ENCODE measurements at places on chromosomes 2 and 18. TPM values are rescaled to one million over a fixed set of nuclear protein-coding genes. Genes with fewer than 3 reads are reported as not detected.

- no peak for DNase-seq
Measured at GRCh38 chr2:47346107-47346506, 56.8 kb upstream of the MSH2 start.

DNA sequence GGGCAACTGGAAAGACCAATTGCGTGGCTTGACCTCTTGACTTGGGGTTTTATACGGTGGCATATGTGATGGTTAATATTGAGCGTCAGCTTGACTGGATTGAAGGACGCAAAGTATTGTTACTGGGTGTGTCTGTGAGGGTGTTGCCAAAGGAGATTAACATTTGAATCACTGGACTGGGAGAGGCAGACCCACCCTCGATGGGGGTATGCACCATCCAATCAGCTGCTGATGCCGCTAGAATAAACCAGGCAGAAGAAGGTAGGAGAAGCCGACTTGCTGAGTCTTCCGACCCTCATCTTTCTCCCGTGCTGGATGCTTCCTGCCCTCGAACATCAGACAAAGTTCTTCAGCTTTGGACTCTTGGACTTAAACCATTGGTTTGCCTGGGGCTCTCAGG lies 34.2 kb upstream of the YPEL5 start:
- DNase-seq: no peak

GRCh38 chr2:1816414-1816911 lies 72.1 kb upstream of the PXDN start:
- DNase-seq: no peak

DNA sequence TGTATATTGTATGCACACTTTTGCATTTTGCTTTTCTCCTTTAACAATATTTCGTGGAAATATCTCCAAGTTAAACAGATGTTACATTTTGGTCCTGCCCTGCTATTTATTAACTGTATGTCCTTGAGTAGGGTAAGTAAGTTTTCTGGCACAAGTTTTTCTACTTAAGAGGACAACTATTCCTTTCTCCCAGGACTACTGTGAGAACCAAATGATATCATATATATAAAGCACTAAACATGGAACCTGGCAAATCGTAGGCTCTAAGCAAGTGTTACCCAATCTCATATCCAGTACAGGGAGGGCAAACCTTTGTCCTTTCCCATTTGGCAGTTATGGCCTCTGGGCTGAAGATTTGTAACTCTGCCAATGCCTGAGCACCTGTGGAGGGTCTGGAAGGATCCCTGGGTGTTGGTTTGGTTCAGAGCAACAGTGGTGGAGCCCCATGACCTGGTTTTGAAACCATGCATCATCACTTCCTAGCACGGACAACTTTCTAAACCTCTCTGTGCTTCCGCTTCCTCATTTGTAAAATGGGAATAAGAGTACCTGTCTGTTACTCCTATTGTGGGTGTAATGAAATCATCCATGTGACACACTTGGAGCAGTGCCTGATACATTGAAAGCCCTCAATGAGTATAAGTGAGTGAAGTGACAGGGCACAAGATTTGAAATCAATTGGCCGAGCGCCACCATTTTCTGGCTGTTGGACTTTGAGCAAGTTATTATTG lies 28.3 kb upstream of the ICOS start:
- DNase-seq: no peak

- no peak for DNase-seq
Measured at GRCh38 chr2:174603280-174603679, 5.7 kb upstream of the WIPF1 start.

DNA sequence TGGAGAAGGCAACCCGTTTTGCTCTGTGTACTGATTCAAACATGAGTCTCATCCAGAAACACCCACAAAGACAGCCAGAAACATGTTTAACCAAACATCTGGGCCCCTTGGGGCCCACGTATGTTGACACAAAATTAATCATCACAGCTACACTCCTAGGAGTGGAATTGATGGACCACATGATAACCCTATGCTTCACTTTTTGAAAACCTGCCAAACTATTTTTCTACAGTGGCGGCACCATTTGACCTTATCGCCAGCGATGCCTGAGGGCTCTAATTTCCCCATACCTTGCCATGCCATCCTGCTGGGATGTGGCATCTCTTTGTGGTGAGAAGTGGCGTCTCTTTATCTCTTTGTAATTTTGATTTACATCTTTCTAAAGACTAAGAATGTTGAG lies 38.5 kb downstream of the PSMG2 start:
- DNase-seq: no peak

DNA sequence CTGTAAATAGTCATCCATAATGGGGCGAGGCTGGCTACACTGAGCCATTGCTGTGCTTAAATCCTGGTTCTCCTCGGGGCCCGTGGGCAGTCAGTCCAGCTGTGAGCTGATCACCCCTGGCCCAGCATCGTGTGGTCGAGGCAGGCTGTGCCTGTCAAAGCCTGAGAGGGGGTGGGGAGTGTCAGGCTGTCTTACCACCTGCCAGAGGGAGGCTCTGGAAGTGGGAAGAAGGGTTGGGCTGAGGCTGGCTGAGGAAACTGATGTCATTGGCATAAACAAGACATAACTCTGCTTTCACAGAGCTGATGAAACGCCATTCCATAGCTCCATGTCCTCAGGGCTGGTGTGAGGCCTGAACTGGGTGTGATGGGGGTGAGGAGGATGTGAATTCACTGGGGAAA lies 49.7 kb downstream of the KLHL29 start:
- DNase-seq: no peak

The REG3G gene
- polyA plus RNA-seq: not detected

The RAB6C gene
- polyA plus RNA-seq: 0.24 TPM

The SAG gene
- polyA plus RNA-seq: 0.10 TPM

The WIPF1 gene
- polyA plus RNA-seq: 34.2 TPM

The COLEC11 gene
- 0.40 TPM for polyA plus RNA-seq

The GLB1L gene
- polyA plus RNA-seq: 3.6 TPM

All from forelimb muscle (tissue), 1 donor.